T-helper 1 cell (primary cell): ENCODE measurements at places on chromosomes 12 and 14.

DNA sequence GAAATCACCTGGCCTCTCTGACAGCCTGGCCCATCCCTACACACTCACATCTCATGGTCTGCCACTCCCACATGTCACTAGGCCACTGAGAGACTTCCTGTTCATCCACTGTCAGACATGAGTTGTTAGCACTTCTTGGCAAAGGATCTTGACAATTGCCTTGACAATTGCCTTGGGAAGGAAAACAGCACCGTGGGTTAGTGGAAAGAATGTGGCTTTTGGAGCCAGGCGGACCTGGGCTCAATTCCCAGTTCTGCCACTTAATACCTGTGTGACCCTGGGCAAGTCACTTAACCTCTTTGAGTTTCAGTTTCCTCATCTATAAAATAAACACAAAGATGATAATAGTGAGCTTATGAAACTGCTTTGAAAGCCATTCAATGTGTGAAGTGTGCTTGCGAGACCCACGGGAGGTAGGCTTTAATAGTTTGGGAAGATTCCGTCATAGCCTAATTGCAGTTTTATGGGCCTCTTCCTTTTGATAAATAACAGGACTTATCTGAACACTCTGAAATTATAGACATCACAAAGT, 250.4 kb downstream of the C12orf75 start:
- DNase-seq, result no peak

DNA sequence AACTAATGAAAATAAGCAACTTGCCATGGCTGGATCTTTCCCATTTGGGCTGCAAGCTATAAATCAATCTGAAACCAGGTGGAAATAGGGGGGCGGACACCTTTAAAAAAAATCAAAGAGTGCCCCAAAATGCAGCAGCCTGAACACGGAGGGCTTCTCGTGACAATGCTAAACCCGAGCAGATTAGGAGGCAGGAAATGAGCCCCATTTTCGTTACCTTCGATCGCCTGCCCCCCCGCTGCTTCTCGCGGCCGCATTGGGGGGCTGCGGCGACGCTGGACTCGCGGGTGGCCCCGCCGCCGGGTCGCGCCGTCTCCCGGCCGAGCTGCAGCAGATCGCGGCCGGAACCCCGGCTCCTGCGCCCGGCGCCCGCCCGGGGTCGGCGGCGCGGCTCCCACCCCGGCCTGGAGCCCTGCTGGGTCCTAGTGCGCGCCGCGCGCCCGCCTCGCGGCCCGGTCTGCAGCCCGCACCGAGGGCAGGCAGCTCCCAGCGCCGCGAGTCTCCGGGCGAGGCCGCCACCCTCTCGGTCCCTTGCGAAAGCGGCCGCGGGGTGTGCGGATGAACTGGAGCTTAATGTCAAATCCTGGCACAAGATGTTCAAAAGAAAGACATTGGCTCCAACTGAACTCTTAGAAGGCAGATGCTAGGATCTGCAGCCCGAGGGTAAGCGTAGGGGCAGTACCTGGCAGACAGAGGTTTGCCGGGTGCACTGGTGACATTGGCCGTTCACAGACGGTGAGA, 201.9 kb upstream of the FOXN3 start:
- DNase-seq, result peak; percentile 49

DNA sequence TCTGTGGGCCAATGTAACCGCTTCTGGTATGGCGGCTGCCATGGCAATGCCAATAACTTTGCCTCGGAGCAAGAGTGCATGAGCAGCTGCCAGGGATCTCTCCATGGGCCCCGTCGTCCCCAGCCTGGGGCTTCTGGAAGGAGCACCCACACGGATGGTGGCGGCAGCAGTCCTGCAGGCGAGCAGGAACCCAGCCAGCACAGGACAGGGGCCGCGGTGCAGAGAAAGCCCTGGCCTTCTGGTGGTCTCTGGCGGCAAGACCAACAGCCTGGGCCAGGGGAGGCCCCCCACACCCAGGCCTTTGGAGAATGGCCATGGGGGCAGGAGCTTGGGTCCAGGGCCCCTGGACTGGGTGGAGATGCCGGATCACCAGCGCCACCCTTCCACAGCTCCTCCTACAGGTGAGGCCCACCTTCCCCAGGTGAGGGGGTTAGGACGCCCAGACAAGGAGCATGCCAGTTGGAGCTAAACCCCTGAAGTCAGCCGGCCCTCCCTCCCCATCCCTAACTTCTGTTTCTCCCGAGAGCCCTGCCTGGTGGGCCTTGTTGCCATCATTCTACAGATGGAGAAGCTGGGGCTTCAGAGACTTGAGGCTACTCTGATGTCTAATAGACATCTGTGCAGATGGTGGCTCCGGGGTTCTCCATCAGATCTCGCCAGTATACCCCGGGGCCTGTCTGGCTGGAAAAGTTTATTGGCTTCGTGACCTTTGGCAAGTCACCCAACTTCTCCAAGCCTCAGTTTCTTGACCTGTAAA, 25.3 kb downstream of the PAPLN start:
- no peak for DNase-seq

GRCh38 chr12:112970391-112970790, 7.9 kb upstream of the OAS2 start:
- no peak for DNase-seq

GRCh38 chr12:65828711-65829339, 4.5 kb downstream of the HMGA2 start:
- no peak for DNase-seq

DNA sequence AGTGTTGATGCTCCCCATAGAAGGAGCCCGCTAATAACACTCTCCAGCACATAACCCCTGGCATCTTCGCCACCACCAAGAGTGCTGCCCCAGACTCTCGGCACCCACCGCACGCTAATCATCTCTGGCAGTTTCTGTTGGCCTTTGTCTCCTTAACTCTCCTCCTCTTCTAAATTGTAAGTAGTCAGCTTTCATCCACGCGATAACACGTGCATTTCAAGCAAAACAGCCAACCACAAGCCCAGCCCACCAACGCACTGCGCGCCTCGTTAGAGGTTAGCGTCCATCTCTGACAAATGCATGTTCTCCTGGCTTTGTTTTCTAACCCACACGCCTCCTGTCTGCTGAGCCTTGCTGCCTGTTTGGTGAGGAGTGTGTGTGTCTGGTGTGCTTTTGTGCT, 61.1 kb upstream of the RIN3 start:
- DNase-seq, result no peak

GRCh38 chr12:56760460-56760859, 2.7 kb upstream of the HSD17B6 start:
- no peak for DNase-seq

DNA sequence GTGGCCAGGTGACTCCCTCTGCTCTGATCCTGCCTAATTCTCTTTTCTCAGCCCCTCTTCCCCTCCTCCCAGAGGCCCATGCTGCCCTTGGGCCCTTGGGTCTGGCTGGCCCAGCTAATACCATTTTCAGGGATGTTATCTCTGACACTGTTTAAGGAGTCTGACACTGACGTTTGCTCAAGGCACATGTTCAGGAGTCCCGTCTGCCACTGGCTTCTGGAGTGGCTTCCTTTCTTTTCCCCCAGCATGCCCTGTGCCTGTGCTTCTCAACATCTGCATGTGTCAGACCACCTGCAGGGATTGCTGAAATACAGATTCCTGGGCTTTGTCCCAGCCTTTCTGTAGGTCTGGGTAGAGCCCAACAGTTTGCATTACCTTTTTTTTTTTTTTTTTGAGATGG, 128.9 kb downstream of the BCL11B start:
- no peak for DNase-seq

GRCh38 chr12:62726471-62726980, 208.4 kb downstream of the PPM1H start:
- DNase-seq, result no peak

GRCh38 chr12:41768456-41768855, 376.2 kb downstream of the GXYLT1 start:
- DNase-seq, result no peak

DNA sequence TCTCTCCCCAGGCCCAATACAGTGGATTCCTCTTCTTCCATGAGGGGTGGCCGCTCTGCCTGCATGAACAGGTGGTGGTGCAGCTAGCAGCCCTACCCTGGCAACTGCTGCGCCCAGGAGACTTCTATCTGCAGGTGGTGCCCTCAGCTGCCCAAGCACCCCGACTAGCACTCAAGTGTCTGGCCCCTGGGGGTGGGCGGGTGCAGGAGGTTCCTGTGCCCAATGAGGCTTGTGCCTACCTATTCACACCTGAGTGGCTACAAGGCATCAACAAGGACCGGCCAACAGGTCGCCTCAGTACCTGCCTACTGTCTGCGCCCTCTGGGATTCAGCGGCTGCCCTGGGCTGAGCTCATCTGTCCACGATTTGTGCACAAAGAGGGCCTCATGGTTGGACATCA, 3.8 kb downstream of the ARHGEF40 start:
- no peak for DNase-seq

- DNase-seq, result no peak
These were observed 2.6 kb upstream of the FBRSL1 start for GRCh38 chr12:132487311-132487741.

GRCh38 chr12:49901026-49901425, 2.7 kb downstream of the FAIM2 start:
- DNase-seq, result no peak

DNA sequence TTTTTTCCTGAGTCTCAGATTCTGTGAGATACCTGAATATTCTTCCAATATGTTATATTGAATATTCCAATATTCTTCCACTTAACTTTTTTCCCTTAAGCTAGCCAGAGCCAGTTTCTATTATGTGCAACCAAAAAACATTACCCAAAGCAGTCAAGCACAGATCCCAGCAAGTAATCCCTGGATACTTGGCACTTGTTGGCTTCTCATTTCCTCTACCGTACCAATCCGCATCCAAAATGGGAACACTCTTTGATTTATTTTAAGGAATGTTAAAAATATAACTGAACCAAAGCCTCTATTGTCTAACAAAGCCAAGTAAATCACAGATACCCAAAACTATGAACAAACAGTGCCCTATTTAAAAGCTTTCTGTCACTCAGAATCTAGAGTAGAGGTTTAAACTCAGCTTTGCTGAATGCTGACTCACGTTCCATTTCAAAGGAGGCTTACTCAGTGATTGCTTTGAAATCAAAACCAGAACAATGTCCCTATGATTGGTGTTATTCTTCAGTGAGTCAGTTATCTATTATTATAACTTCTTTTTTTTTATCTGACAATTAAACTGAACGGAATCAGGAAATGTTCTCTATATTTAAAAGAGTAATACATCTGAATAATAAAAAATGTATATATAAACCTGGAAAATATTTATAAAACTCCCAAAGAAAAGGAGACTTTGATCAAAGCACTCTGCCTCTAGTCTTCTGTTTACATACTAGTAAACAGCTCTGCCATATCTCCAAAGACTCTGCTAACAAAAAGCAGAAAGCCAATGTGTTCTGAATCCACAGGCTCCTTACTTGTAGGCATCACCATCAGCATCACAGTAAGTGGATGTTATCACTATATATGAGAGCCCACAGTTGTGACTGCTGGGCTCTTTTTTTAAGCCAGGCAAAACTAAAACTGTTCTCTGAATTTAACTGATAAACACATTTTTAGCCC, 360.8 kb downstream of the CCDC91 start:
- DNase-seq, result no peak

- DNase-seq, result no peak
These were observed 37.8 kb downstream of the BCL2L14 start for GRCh38 chr12:12108441-12109058.

DNA sequence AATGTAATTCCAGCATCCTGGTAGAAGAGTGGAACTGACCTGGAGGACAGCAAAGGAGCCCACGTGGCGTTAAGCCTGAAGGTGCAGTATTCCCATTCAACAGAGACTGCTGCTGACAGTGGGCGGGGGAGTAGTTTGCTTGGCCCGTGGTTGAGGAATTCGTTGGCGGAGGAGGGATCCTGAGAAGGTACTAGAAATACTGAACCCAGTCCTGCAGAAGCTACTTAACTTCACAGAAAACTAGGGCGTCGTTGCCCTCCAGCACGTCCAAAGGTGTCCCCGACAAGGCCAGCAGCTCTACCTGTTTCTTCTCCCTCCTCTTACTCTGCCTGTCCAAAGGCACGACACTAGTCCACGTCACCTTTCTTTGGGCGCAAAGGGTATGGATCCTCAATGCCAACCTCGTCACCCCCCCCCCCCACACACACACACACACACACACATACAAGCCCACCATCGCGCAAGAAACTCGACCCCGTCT, 303 bp downstream of the PUS7L start:
- no peak for DNase-seq

- no peak for DNase-seq
These were observed 1662.2 kb upstream of the FLRT2 start for GRCh38 chr14:83867566-83868225.

DNA sequence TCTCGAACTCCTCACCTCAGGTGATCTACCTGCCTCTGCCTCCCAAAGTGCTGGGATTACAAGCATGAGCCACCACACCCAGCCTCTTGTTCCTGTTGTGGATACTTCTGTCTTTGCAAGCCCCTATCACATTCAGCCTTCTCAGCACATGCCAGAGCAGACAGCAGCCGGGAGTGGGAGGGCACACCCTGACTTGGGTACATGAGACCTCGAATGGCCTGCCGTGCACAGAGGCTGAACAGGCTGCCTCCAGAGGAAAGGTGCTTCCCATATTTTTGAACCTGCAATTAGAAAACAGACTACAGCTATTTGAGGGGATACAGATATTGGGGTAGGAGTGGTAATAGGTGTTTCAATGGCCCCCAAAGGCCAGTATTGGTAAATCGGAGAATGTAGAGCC, 307.3 kb upstream of the DIO3 start:
- DNase-seq, result no peak

- DNase-seq, result no peak
These were observed 453.7 kb downstream of the RPL10L start for GRCh38 chr14:46197856-46198255.
